NCI-H1694 (cell line): ENCODE measurements at places on chromosomes 12 and 14.

- no peak for DNase-seq
Observed at GRCh38 chr12:125399489-125399888, 334.3 kb downstream of the AACS start.

GRCh38 chr14:89013698-89014568 is 189.5 kb downstream of the TTC8 start:
- DNase-seq, result no peak

GRCh38 chr12:2795291-2796186 is 769 bp downstream of the FKBP4 start:
- DNase-seq, result peak; percentile 32

- no peak for DNase-seq
Observed at GRCh38 chr12:132309596-132310086, 19.7 kb downstream of the GALNT9 start.

- no peak for DNase-seq
Observed at GRCh38 chr12:1464925-1465324, 129.5 kb downstream of the FBXL14 start.

DNA sequence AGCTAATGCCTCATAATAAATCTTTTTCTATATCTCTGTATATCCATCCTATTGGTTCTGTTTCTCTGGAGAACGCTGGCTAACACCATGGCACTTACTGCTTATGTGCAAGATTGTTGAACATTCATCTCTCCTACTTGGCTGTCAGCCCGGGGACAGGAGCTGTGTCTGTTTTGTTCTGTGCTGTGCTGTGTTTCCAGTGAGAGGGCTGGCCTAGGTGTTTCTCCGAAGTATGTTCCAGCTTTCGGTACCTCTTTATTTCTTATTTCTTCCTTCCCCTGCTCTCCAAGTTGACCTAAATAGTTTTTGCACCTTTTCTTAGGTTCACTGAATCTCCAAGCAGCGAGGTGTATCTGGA is 18.8 kb upstream of the NR4A1 start:
- no peak for DNase-seq

DNA sequence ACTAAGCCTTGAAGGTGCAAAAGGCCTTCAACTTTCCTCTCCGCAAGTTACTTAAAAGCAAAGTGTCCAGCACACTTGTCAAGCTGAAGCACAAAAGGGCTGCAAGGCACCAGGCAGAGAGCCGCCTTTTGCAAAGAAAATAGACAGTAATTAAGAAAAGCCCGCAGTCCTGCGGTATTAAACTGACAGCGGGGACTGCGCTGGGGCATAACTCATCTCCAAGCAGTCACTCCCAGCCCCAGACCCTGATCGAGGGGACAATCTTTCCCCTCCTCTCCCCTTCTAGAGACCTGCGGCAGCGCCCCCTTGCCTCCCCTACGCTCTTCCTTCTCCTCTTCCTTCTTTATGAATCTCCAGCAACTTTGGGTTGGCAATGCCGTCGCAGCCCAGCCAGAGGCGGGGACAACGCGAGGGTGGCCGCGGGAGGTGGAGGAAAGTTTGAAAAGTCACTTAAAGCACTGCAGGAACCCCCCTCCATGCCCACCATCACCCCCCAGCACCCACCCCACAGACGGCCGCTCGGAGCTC is 200.9 kb upstream of the CAND1 start:
- DNase-seq, result no peak

DNA sequence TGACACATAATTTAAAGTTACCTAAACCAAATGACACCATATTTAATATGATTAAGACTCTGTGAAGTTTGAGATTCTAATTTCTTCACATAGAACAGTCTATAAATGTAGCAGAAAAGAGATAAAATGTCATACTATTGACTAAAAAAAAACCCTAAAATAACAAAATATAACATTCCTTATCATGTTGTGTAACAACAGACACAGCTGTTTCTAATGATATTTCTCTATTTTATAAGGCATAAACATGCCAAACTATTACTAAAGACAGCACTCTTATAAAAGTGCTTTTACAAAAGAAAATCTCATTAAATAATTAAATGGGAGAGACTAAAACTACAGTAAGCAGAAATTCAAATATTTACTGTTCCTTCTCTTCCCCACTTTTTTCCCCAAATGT is 49.4 kb downstream of the NOVA1 start:
- no peak for DNase-seq

DNA sequence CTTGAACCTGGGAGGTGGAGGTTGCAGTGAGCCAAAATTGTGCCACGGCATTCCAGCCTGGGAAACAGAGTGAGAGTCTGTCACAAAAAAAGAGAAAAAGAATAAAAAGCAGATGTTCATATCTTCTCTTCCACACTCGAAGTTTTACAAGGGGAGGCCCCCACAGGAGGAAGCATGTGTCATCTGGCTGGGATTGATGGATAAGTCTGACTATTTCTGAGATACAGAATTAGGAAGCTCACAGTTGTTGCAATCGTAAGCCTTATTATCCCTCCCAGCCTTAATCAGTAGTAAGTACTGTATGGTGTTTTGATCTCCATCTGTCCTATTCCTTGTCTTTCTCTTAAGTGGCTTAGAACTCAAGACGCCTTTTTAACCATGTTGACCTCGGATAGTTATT is 31.9 kb upstream of the RASSF8 start:
- no peak for DNase-seq

GRCh38 chr14:103535081-103535890 is 6.3 kb downstream of the TRMT61A start:
- no peak for DNase-seq

- DNase-seq, result no peak
Observed at GRCh38 chr14:77206261-77206824, 24.7 kb downstream of the TMEM63C start.

GRCh38 chr14:33348510-33348909 is 409.8 kb downstream of the NPAS3 start:
- DNase-seq, result no peak

GRCh38 chr12:7460375-7461259 is 16.7 kb upstream of the CD163L1 start:
- DNase-seq, result peak; percentile 71
